ENCODE measurements at places on chromosomes 6 and 20. TPM values are rescaled to one million over a fixed set of nuclear protein-coding genes. Genes with fewer than 3 reads are reported as not detected.

DNA sequence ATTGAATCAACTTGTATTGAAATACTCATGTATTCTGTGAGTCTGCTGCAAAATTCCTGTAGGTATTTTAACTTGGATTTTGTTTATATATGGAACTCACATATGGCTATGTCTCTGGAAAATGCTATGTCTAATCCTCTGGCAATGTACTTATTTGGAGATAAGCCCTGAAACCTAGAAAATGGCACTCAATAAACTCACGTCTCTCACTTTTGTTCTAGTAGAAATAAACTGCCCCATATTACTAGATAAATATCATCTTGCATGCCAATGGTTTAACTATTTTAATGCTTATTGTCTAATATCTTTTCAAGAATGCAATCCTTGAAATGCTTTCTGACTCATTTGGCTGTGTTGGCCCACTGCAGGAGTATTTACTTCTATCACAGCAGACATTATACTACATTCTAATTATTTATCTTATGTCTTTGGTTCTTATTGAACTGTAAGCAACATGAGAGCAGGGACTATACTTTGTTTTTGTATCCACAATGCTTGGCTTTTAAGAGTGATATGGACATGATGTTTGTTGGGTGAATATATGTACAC lies 292.2 kb upstream of the RSPO3 start:
- no peak for DNase-seq

The PSMB8 gene
- 19.6 TPM for total RNA-seq

GRCh38 chr20:14583413-14583812 lies 246.0 kb upstream of the FLRT3 start:
- no peak for DNase-seq

DNA sequence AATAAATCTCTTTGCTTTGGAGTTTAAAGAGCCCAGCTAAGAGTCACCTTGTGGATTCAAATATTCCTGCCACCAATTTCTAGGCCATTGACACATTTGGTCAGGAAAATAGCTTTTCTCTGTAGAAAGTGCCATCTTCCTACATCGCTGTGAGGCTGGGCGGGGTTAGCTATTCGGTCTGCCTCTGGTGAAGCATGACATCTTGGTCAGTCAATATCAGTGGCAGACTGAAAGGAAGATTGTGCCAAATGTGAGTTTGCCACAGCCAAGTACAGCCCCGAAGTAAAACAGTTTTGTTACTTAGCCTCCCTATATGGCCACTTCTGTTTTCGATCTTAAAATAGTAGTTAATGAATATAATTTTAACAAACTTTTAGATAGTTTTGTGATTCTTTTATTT lies 65.5 kb upstream of the FABP7 start:
- no peak for DNase-seq

The GABRR1 gene
- not detected for total RNA-seq

The SLC18B1 gene
- total RNA-seq = 2.8 TPM

The TFAP2D gene
- not detected for total RNA-seq

GRCh38 chr20:17518339-17519052 lies 12.7 kb downstream of the BFSP1 start:
- DNase-seq = no peak
